ENCODE measurements at places on chromosomes 2 and 18.
A peak's percentile ranks its signal among the peaks of the same experiment; 100 is the strongest.

- no peak for DNase-seq
Observed at GRCh38 chr2:10417551-10418335, 30.4 kb downstream of the ODC1 start.

DNA sequence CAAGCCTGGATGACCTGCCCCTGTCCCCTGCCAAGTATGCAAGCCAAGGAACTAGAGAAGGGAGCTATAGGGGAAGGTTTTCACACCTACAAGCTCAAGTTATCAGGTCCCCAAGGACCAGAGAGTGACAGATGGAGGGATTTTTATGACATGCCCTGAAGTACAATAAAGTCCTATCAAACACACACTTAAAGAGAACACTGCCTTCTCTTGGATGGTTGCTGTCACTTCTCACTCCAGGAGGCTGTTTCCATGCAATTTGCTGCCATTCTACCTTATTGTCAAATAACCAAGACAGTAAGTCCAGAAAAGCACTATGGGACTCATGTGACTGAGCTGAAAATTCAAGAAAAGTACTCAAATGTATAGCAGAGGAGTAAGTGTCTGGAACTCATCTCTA, 76.6 kb upstream of the DDX18 start:
- DNase-seq = no peak

- DNase-seq = no peak
Observed at GRCh38 chr2:237952851-237953250, 14.0 kb upstream of the UBE2F start.

DNA sequence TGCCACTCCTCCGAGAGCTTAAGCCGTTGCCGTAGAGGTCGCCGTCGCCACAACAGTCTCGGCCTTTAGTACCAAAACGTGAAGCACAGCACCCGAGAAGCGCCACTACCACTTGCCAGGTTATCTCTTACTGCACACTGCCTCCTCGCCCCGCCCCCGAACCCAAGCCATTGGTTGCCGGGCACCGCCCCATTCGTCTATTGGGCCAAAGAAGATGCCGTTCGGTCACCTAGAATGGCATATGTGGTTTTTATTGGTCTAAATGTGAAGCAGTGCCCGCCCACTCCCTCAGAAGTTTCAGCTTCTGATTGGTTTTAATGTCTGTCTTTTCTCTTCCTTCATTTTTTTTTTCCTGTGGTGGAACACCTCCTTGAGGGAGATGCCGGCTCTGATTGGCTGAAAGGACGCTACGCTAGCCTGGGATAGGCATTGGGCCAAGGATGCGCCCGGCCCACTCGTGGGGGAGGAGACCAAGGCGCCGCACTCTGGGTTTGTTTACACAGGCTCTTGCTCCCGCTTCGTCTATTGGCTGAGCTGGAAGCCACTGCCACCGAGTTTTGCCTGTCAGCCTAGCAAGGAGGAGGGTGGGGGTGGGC, at the start of gene PAIP2B:
Gene PAIP2B (minus strand): TSS at position 139 of the 596 bp plus-strand sequence. CDS start 24,514 bp downstream, outside the sequence.
- peak; percentile 18 for DNase-seq

DNA sequence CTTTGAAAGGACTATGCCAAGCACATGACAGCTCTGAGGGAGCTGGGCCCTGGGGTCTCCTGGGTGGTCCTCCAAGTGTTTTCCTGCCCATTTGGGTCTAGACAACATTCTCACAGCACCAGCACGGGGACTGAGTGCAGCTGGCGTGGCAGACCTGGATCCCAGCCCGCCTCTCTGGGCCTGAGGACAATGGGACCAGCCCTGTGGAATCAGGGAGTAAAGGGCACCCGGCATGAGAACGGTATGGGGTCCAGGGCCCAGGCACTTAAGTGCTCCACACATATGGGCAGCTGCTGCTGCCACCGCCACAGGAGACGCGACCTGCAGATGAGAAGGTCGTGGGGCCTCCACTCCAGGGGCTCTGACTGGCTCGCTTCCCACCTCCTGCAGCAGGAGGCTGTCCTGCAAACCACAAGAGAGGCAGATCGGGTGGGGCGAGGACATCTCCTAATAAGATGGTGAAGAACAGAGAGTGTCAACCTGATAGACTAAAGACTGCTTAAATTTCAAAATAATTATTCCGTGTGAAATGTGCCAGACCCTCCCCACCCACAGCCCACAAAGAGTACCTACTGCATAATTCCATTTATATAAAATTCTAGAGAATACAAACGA, 46.3 kb downstream of the FAM178B start:
- DNase-seq = no peak

DNA sequence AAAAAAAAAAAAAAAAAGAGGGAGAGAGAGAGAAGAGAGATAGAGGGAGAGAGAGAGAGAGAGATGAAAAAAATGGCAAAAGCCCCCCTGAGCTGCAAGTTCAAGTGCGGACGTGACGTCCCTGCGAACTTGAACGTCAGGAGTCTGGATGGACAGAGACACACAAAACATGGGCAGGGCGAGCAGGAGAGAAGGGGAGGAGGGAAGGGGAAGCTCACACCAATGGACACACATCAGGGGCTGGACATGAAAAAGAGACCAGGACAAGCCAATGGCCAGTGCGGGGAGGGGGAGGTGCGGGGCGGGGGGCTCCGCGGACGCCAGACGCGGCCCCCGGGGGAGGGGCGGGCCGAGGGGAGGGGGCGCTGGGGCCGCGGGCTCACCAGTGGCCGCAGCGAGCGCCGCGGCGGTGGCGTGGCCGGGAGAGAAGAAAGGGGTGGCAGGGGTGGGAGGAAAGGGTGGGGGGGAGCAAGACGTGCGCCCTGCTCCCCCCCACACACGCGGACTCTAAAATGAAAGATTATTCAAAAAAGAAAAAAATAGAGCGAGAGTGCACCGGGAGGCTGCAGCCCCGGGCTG, at the start of gene BCL11A:
Gene BCL11A (minus strand): TSS at position 160 of the 579 bp plus-strand sequence. CDS start 384 bp downstream, outside the sequence.
- no peak for DNase-seq

DNA sequence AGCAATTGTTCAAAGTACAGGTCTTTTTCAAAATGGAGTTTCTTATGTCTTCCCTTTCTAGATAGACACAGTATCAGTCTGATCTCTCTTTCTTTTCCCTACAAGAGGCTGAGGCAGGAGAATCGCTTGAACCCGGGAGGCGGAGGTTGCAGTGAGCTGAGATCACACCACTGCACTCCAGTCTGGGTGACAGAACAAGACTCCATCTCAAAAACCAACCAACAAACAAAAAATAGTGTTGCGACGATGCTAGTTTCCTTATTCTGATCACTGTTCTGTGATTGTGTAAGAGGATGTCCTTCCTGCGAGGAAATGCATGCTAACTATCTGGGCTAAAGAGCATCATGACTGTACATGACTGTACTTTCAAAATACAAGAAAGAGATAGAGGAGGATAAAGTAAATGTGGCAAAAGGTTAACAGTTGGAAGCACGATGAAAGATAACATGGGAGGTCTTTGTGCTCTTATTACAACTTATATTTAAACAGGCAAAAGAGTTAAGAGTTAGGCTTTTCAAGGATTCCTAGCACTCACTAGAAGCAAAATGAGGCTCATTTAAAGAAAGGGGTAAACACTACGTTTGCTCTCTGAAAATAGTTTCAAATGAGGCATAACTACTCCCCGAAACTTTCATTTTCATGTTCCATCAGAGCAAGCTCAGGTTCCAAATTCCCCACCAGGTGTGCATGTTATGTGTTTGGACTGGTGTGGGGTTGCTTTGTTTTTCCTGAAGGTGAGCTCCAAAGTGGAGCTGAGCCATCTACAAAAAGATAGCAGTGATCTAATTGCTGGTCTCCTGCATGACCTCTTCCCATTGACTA, 23.8 kb downstream of the SOWAHC start:
- DNase-seq = no peak

DNA sequence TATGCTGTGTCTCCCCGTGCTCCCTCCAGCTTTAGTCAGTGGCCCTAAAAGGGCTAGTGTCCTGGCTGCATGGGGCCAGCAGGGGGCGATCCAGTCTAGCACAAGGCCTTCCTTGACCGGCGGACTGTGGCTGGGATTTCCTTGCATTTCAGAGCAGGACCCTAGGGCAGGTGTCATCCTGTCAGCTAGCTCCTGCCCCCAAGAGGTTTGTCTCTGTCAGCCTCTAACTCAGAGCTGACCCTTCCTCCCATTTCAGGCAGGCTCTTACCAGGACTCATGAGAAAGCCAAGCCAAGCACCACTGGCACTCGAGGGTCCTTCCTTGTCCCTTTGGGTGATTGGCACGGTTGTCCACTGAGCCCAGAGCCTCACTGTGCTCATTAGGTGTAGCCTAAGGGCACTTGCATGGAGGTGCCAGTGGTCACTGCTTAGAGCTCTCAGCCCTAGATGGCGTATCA, 140.3 kb downstream of the RPIA start:
- no peak for DNase-seq

DNA sequence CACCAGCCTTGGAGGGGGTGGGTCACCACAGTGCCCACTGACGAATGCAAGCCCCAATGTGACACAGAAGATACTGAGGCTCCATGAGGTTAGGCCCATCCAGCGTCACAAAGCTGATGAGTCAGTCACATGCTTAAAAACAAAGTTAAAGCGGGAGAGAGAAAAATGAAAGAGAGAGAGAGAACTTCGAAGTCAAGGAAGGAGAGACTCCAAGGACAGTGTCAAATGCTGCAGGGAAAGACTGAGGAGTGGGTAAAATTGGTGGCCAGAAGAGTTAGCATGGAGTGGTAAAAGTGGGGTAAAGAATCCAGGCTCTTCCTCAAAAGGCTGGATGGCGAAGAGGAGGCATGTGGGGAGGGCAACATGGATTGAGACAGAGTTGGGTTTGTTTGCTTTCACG, 201.9 kb upstream of the CCDC150 start:
- DNase-seq = no peak

DNA sequence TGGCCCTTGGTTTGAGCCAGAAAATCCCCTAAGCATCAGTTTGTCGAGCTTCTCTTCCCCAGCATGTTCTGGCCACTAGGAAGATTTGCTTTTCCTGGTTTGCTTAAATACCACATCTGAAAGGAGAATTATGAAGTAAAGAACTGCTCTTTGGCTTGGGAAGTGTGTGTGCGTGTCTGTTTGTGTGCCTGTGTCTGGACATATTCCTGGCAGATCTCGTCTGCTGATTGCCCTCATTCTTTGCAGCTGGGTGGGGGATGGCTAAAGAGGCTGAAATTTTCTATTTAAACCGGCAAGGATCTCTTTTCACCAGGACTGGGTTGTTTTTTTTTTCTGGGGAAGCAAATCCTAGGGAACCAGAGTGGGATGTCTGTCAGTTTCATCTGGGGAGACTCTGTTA, 57.3 kb upstream of the MBOAT2 start:
- no peak for DNase-seq

- DNase-seq = no peak
Observed at GRCh38 chr2:47118581-47118980, 36.5 kb downstream of the STPG4 start.

DNA sequence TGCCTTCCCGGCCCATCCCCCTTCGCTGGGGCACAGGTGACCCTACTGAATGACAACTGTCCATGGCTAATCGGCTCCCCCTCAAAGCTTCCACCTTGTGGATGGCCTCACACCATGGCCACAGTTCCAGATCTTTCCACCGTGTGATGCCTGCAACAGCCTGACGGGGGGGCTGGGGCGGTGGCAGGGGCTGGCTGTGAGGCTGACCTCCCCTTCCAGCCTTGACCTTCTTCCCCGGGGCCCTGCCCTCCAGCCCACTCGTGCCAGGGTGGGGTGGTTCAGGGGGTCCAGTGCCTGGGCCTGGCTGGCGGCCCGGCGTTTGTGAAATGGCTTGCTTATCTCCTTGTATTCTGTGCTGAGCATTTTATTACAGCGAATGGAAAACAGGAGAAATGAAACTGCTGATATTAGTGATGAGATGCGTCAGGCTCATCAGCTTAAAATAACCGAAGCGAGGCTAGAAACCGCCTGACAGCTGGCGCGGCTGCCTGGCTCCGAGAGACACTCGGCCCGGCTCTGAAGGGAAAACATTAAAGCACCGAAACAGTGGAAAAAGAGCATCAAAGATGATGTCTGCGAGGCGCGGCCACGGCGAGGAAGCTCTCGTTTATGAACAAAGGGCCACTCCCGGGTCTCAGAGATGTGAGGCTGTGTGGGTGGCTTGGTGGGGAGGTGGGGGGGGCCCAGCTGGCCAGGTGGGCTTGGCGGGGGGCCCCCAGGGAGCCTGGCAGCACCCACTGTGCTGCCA, 916 bp upstream of the PDCD1 start:
- DNase-seq = no peak

DNA sequence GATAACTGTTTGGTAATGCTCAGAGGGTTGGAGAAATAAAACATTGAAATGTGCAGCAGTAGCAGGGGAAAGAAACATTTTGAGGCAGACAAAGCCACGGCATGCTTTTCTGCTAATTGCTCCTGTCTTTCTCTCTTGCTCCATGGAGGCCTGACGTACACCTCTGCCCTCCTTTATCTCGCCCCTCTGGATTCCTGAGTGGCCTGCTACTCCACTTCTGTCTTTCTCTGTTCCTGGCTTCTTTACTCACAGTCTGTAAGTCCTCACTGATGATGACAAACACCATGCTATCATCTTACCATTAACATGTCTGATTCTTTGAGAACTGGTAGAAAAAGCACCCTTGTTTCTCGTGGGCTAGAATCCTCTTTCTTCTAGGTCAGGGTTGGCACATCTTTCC, 392.9 kb downstream of the MEIS1 start:
- DNase-seq = no peak

DNA sequence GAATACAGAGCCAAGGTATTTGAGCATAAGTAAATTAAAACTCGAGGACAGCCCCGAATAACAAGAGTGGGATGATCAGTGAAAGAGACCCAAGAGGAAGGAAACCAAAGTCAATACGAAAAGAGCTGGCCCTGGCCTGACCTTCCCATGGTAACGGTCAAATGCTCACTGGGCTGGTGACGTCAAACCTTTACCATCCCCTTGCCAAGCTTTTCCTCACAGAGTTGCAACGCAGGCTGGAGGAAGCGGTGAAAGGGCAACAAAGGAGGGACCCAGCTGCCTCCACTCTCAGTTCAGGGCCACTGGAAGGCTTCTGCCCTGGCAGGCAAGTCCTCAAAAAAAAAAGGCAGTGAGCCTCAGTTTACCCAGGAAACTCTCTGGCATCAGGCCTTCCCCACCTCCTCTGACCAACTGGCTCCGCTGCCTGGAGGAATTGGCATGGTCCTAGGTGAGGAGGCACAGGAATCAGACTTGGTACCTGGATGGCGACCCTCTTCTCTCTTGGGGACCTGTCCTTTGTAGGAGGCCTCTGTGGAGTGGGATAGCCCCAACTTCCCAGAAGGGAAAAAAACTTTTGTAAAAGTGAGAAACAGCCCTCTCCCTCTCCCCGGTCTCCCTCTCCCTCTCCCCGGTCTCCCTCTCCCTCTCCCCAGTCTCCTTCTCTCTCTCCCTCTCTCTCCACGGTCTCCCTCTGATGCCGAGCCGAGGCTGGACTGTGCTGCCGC, 212.4 kb downstream of the ANAPC1 start:
- no peak for DNase-seq

DNA sequence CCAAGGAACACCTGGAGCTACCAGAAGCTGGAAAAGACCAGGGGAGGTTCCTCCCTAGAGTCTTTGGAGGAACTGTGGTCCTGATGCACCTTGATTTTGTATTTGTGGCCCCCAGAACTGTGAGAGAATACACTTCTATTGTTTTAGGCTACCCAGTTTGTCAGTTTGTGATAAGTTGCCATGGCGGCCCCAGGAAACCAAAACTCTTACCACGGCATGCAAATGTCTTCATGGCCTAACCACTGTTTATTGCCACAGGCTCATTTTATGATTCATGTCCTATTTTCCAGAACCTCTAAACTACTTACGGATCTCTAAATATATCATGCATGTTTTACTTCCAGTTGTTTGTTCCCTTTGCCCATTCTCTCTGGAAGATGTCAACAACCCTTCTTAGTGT, 1250.7 kb upstream of the FAM98A start:
- no peak for DNase-seq

- DNase-seq = no peak
Observed at GRCh38 chr2:124501575-124502152, 476.6 kb downstream of the CNTNAP5 start.

- DNase-seq = no peak
Observed at GRCh38 chr2:15761056-15761455, 169.4 kb downstream of the DDX1 start.

- no peak for DNase-seq
Observed at GRCh38 chr2:182506606-182507005, 79.8 kb upstream of the PDE1A start.

All from cortex of kidney (tissue), 1 donor.